ENCODE measurements at places on chromosomes 1 and 21.

GRCh38 chr1:1665815-1666251, 7.0 kb upstream of the CDK11B start:
- peak; percentile 77 for DNase-seq

GRCh38 chr1:43938892-43939587, 5.4 kb downstream of the ARTN start:
- DNase-seq, result no peak

- DNase-seq, result no peak
These were observed 1.4 kb downstream of the TMEM54 start for GRCh38 chr1:32899586-32900296.

DNA sequence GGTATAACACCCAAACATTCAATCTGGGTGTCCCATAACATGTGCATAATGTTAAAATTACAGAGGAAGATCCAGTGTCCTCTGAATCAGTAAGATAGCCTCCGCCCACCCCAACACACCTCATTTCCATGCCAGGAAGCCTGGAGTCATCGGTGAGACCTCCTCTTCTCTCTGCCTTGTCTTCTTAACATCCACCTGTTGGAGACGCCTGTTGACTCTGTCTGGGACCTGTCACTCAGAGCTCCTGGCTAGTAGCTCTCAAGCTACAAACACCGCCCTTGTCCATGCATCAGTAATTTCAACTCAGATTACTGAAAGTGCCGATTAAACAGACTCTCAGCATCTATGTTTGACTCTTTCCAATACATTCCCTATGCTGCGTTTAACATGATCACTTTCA, 27.4 kb downstream of the KCNJ15 start:
- DNase-seq, result no peak

Data from iPS-NIHi11 (cell line).